ENCODE measurements at places on chromosomes 2 and 18.

- DNase-seq: no peak
Measured at GRCh38 chr18:71011389-71011788, 722.5 kb downstream of the SOCS6 start.

DNA sequence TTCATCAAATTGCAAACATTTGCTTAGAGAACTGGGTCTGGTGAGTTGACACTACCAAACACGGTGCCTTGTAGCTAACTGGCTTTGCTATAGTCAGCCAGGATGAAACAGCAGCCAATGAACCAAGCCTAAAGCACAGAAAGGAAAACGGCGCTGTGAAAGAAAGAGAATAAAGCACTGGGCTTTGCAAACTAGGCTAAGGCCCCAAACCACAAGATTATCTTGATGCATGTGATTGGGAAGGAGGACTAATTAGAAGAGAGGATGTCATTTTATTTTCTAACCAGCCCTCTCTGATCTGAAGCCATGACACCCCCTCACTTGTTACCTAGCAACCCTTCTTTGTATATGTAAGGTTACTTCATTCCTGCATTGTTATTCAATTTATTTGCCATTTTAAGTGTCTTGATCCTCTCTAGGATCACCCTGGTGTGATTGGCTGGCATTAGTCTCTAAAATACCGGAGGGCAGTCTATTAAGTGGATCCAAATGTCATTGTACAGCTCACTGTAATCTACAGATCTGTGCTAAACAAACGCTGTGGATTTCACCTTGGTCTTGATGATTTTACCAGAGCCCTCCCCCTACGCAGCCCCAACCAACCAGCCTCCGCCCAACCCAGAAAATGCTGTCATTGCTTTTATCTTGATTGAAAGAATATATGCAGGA is 395.4 kb upstream of the ACVR2A start:
- no peak for DNase-seq

DNA sequence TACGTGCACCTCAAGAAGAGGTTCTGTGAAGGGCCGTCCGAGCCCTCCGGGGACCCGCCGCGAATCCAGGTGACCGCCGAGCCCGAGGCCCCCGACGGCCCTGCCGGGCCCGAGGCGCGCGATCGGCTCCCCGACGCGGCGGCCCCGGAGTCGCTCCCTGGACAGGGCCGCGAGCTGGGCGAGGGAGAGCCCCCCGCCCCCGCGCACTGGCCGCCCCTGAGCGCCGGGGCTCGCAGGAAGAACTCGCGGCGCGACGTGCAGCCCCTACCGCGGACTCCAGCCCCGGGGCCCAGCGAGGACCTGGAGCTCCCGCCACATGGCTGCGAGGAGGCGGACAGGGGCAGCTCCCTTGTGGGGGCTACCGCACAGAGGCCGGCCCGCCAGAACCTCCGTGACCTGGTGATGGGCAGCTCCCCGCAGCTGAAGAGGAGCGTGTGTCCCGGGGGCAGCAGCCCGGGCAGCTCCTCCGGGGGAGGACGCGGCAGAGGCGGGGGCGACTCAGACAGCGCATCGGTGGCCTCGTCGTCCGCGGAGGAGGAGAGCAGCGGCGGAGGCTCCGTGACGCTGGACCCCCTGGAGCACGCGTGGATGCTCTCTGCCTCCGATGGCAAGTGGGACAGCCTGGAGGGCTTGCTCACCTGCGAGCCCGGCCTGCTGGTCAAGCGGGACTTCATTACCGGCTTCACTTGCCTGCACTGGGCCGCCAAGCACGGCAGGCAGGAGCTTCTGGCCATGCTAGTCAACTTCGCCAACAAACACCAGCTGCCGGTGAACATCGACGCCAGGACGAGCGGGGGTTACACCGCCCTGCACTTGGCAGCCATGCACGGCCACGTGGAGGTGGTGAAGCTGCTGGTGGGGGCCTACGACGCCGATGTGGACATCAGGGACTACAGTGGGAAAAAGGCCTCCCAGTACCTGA is 812 bp downstream of the SOWAHC start:
- DNase-seq: no peak

- no peak for DNase-seq
Measured at GRCh38 chr2:193074933-193075332, 880.2 kb upstream of the TMEFF2 start.

DNA sequence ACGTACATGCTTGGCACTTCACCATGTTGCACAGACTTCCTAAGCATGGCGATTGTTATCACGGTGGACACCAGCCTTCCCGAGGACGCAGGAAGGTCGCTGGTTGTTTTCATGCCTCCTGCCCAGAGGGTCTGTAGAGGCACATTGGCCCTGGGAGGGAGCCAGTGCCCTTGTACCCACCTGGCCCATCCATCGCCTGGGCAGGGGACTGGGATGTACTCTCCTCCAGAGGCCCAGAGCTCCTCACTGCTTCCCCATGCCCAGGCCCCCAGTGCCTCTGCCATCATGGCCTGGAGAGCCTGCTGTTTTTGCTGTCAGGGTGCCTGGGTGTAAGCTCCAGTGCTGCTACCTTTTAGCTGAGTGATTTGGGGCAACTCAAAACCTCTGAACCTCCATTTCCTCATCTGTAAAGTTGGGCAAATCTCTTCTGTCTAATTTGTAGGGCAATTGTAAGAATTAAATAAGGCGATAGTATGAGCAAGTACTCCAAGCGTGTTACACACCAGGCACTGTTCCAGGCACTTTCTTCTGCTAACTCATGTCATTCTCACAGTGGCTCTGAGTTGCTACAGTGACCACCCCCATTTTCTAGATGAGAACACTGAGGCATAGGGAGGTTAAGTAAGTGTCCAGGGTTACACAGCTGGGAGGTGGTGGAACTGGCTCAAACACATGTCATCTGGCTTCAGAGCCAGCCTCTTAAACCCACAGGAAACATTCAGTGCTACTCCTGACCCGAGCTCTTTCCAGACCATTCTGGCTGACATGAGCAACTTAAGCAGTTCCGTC is 45.3 kb downstream of the GREB1 start:
- no peak for DNase-seq

DNA sequence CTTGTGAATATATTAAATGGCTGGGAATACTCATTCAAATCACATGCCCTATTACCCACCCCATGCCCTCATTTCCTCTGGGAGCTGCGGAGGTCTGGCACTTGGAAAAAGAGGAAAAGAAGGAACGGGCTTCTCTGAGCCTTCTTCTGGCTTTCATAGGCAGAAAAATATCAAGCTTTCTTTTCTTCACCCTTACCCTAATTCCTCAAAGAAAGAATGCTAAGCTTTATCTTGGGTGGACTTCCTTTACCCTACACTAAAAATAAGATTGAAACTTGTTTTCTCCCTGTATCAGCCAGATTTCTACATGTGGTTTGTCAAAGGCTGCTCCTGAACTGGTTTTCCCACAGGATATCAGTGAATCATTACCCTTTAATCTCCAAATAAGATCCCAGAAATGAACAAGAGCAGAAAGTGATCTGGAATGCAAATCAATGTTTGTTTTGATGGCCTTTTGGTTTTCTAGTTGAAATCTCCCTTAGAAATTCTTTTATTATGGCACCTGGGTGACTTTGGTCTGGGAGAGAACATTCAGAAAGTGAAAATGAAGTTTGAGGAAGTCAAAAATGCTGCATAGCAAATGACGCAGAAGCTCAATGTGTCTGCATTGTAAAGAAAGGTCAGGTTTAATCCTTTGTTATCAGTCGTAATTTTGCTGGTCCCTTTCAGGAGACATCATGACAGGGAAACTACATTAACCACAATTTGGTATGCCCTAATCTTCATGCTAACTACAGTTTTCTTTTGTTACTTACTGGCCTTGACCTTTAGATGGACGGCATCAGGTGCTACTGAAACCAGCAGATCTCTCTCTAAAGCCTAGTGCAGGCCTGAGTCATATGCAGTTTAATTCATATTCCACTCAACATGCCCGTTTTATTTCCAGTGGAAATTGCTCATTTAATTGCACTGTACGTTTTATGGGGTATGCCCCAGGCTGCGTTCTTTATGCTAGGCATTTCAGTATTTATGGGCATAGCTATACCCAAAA is 46.6 kb upstream of the HNRNPA3 start:
- no peak for DNase-seq

GRCh38 chr2:67851016-67851415 is 211.8 kb downstream of the C1D start:
- no peak for DNase-seq

GRCh38 chr2:127142663-127143630 is 36.0 kb upstream of the BIN1 start:
- DNase-seq: no peak

GRCh38 chr2:207332480-207333212 is 166.9 kb upstream of the KLF7 start:
- no peak for DNase-seq

DNA sequence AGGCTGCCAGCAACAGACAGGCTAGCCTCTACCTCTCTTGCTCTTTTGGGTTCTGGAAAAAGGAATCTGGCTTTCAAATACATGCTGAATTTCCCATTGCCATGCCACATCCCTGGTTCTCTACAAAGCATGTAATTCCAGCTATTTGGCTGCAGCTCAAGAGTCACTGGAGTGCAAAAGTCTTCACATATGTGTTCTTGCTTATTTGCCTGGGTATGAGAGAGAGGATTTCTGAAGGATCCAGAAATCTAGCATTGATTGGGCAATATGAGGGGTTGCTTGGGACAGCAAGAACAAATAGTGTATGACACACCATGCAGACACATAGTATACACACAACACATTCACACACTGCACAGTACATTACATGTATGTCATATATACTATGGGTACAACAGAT is 30.7 kb upstream of the LGALSL start:
- DNase-seq: no peak

DNA sequence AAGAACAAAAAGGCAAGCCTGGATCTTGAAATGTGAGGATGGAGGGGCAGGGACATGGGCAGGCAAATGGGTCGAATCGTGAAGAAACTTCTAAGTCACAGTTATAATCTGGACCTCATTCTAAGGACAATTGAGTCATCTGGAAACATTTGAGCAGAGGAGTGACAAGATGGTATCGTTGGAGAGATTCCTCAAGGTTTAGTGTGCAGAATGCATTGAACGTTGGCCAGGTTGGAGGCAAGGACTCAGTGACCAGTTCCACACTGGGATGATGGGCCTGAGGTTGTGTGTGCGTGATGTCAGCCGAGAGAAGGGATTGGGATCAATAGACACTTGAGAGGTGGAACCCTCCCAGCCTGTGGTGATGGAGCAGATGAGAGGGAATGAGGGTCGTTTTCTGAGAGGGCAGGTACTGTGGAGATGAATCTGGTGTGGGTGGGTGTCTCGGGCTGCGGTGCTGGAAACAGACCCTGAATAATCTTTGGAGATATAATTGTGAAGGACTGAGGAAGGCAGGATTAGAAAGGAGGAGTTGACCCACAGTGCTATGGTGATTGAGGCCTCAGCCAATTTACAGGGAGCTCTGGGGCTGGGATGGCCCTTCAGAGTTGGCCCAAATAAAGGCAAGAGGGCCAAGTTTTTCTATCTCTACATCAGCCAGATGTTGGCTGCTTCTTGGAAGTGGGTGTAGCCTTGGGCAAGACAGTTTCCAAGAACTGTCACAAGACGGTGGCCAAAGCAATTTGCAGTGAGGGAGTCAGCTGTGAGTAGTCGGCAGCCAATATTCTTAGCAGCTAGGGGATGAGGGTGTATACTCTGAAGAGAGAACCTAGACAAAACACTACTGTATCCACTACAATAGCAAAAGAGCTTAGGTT is 5.8 kb upstream of the ZNF532 start:
- DNase-seq: peak; percentile 31

DNA sequence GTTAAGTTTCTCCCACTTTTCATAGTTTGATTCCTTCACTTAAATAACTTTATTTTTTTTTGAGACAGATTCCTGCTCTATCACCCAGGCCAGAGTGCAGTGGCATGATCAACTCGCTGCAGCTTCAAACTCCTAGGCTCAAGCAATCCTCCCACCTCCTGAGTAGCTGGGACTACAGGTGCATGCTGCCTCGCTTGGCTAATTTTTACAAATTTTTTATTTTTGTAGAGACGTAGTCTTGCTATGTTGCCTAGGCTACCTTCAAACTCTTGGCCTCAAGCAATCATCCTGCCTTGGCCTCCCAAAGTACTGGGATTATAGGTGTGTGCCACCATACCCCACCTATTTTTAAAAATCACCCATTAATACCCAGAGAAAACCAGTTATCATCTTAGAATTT is 14.2 kb upstream of the WIPF1 start:
- DNase-seq: no peak

DNA sequence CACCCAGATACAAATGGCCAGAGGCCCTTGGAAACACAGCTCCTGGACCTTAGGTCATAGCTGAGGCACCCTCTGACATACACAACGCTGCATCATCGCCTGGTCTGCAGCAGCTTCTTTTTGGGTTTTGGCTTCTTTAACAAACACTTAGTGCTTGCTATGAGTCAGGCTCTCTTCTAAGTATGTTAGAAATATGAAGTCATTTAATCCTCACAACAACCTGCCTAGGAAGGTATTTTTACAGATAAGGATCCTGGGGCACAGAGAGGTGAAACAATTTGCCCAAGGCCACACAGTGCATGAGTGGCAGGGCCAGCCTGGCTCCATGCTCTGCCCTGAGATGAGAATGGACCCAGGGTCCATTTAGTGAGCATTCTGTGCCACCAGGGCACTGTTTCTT is 96.6 kb downstream of the TMEM17 start:
- DNase-seq: no peak

DNA sequence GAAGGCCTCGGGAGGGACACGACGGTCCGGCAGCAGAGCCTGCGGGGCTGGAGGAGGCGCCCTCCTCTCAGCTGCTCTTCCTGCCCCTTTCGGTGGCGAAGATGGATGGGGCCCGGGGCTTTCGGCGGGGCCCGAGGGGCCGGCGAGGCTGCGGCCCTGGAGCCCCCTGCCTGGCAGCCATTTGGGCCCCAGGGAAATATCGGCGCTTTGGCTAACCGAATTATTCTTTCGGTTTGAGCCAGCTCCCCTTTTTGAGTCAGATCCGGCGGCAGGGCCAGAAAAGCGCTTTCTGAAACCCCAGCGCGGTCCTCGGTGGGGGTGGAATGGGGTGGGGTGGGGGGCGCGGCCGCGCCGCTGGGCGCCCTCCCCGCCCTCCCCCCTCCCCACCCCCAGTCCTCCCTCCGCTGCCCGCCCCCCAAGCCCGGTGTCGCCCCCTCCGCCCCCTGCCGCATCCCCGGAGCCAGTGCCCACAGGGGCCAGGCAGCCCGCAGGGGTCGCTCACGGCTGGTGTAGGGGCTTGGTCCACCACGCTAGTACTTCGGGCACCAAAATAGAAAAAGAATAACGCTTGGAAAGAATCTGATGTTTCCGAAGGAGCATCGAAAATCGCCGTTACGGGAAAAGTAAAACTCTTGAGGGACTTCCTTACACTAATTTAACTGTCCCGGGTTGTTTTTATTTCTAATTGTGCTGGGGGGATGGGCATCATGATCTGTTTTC is 9.1 kb upstream of the ARID5A start:
- peak; percentile 28 for DNase-seq

DNA sequence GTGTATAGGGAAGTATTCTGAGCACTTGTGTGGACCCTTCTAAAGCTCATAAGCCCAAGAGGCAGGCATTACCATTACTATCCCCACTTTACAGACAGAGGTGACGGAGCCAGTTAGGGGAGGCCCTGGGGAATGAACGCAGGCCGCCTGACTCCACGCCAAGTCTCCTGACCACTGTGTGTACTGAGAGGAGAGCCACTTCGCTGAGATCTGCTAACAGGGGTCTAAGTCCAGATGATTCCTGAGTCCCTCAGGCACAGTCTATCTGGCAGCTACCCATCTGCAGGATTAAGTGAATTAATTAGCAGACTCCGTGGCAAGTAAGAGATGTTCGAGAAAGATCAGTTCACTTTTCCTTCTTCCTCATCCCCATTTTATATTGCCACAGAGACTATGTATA is 13.7 kb downstream of the CYB5A start:
- no peak for DNase-seq
